ENCODE measurements at places on chromosomes 2 and 18.

DNA sequence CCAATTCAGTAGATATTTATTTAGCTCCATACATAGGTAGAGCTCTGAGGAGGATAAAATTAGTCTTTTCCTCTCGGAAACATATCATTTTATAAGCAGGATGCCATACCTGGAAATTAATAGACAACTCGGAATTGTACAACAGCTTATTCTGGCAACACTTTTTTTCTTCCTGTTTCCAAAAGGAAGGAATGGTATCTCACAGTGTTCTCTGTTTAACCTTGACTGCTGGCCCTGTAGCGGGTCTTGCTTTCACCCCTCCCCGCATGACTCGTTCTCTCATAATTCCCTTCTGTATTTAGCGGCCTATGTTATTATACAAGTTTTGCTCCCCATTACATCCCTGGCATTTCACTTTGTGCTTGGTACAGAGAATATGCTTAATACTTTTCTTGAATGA lies 2.5 kb upstream of the KYNU start:
- DNase-seq: no peak

DNA sequence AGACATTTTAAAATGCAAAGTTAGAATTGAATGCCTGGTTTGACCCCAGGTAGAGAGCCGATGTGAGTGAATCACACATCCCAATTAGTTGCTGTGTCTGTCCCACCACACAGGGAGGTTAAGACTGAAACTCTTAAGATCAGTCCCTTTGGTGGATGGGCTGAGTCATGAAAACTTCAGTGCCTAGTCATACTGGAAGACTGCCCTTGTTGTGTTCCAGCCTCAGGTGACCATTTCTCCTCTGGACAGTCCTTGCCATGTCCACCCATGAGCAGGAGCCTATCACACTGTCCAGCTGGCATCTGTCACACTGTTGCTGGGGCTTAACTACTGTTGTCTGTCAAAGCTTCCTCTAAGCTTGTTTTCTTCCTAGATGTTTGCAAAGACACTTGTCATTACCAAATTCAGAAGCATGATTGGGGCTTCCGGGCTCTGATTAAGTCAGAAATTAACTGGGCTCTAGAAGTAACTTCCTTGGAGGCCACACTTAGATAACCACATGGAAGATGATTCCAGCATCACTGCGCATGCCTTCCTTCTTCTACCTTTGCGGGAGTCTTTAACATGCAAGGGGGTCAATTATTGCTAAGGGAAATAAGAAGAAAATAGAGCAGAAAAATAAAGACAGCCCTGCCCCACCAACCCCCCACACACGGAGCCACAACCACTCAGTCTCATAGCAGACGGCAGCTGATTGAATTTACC lies 21.3 kb downstream of the CYRIA start:
- no peak for DNase-seq

GRCh38 chr2:69376403-69376802 lies 10.6 kb downstream of the GFPT1 start:
- DNase-seq: no peak

GRCh38 chr2:18062892-18063291 lies 184.4 kb downstream of the KCNS3 start:
- no peak for DNase-seq

- no peak for DNase-seq
Measured at GRCh38 chr2:205617905-205618304, 64.4 kb upstream of the NRP2 start.
